ENCODE measurements at places on chromosomes 2 and 18.

DNA sequence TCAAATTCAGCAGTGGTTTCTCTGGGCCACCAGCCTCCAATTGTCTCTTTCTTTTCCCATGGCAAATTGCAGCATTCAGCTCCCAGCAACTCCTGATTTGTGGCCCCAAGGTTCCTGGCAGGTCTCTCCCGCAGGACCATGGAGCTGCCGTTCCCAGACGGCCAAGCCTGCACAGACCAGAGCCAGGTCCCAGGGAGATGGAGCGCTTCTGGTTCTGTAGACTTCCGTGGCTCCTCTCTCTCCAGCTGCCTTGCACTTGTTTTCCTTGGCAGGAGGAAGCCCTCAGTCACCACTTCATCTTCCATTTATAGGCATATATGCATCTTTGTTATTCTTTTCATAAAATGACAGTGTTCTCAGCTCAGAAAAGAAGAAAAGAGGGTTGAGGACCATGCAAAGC is 21.7 kb downstream of the TNP1 start:
- DNase-seq, result peak; percentile 21

DNA sequence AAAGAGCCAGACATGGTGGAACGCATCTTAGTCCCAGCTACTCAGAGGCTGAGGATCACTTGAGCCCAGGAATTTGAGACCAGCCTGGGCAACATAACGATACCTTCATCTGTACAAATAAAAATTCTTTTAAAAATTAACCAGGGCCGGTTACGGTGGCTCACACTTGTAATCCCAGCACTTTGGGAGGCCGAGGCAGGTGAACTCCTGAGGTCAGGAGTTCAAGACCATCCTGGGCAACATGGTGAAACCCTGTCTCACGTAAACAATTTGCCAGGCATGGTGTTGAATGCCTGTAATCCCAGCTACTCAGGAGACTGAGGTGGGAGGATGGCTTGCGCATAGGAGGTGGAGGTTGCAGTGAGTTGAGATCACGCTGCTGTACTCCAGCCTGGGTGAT is 25.8 kb upstream of the KCNG3 start:
- no peak for DNase-seq

- DNase-seq, result no peak
Observed at GRCh38 chr2:124640221-124640750, 615.2 kb downstream of the CNTNAP5 start.

DNA sequence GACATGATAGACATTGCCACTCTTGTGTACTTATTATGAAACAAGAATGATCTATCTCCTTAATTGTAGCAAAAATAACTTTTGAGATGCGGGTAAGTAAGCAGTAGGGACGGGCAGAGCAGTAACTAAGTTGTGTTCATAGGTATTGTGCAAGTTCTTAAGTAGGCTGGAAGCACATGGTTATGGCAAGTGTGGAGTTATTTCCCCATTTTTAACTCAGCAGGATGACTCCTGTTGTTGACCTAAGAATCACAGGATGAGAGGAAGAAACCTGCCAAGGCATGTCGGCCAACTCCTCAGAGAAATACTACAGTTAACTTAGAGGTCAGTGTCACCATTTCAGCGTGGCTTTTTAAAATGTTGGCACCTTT is 51.1 kb upstream of the FN1 start:
- no peak for DNase-seq

DNA sequence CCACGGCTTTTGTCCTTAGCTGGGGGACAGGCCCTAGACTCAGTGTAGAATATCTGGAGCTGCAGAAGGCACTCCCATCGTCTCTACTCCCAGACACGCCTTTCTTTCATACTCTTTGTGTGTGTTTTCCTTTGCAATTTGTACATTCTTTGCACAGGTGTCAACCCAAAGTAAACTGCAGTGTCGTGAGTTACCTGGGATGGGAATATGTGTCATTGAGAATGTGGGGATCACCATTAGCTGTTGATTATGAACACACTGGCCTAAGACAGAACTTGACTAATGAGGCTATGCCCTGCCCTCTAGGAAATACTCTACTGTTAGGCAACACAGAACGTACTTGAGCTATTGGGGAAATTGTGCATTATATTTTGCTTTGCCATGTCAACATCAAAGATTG is 233.3 kb downstream of the SETBP1 start:
- no peak for DNase-seq

DNA sequence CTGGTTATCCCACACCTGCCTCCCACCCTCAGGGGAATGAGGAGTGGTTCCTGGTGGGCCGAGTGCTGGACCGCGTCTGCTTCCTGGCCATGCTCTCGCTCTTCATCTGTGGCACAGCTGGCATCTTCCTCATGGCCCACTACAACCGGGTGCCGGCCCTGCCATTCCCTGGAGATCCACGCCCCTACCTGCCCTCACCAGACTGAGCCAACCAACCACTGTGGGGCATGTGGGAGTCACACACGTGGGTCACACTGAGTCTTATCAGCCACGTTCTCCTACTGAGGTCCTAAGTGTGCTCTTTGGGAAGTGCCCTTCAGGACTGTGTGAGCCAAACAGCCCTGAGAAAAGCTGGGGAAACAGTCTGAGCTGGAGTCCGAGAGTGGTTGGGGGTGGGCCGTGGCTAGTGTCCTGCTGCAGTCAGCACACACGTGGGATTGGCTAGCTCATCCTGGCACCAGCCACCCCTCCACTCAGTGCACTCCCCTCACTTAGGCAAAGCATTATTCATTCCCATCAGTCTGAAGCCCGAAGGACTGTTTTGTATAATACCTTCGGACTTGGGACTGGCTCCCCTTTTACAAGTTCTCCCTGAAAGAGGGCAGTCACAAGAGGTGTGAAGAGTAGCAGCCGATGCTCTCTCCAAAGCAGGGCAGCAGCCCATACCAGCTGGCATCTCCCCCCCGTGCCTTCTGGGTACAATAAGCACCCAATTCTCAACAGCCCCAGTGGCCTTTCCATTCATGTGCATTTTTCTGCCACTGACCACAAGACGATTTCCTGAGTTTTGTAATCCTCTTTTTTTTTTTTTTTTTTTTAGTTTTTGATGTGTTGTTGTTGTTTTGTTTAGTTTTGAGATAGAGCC is 4.6 kb downstream of the TIGD1 start:
- no peak for DNase-seq

DNA sequence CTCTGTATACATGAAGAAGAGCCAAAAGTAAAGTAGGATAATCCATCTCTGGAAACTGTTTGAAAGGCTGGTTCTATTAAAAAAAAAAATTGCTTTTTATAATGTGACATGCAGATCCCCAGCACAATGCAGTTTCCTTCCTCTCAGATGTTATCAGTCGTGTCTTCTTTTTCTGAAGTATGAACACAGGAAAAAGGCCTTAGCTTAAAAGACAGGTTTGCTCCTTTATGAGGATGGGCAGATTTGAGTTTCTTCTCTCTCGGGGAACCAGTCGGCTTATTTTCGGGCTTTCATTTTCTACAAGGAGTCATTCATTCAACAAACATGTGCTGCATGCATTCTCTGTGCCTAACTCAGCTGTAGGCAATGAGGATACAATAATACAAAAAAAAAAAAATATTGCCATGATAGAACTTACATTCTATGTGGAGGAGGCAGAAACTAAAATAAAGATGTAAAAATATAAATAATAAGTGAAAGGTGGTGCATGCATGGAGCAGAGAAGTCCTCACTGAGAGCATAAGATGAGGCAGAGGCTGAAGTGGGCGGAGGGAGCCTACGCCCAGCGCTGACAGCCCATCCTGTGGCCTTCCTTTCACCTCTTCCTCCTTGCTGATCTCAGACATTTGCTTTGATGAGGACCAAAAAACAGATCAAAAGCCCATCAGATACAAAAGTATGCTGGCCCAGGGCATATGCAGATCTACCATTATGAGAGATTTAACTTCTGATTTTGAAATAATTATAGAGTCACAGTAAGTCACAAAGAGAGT is at the start of gene CD226:
Gene CD226, minus strand, starts transcription at position 513 of the 773 bp plus-strand sequence. Its CDS starts 467 bp downstream, at position 46.
- no peak for DNase-seq

DNA sequence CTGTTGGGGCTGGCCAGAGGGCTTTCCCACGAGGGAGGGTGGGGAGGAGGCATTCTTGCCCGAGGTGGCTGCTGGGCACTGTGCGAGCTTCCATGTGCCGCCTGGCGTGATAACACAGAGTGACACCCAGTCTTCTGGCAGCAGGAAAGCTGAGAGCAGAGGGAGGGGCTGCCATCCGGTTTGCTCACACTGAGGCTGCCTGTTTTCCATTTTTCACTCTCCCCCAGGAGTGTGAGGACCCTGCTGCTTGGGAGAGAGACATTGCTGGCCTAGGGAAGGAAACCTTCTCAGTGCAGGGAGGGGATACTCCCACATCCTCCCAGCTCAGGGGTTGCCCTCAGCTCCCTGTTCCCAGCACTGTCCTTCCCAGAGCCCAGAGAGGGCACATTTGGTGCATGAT is 73.1 kb downstream of the INHBB start:
- DNase-seq, result no peak

DNA sequence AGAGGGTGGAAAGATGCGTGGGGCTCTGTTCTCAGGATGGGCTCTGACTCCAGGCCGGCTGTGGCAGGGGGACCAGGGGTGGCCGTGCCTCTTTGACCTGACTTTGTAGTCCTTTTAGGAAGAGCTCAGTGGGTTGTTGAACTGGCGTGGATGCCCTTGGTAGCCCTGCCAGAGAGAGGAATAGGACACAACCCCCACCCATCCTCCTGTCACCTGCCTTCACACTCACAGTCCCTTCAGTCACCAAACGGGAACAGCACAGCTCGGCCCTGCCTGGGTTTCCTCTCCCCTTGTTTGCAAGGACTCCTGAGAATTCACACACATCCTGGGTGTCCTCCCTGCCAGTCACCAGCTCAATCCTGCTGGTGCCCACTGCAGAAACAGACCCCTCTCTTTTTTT is 20.1 kb upstream of the MRPL33 start:
- DNase-seq, result no peak

GRCh38 chr2:134308474-134309385 is 54.9 kb downstream of the MGAT5 start:
- no peak for DNase-seq

GRCh38 chr2:144166743-144167142 is 353.2 kb downstream of the ZEB2 start:
- no peak for DNase-seq

DNA sequence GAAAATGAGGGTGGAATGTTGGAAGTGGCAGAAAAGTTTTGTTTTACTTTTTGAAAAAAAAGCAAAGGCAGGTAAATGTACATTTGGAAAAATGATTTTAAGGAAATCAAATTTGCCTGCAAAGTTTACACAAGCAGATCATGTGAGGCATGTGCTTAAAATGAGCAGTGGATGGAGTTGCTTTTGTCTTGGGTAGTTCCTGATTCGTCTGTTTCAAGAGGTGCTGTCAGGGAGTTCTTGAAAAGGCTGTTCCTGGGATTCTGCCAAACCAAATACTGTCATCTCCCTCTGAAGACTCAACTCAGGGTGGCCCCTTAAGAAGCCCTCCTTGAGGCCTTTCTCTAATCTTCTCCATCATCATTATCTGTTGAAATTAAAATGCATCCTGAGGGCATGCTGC is 59.0 kb downstream of the TACR1 start:
- DNase-seq, result no peak

GRCh38 chr2:11919953-11920352 is 173.5 kb downstream of the LPIN1 start:
- DNase-seq, result no peak

- no peak for DNase-seq
Observed at GRCh38 chr2:206418968-206419367, 24.4 kb upstream of the ADAM23 start.

- no peak for DNase-seq
Observed at GRCh38 chr2:75130171-75130570, 69.1 kb downstream of the TACR1 start.

DNA sequence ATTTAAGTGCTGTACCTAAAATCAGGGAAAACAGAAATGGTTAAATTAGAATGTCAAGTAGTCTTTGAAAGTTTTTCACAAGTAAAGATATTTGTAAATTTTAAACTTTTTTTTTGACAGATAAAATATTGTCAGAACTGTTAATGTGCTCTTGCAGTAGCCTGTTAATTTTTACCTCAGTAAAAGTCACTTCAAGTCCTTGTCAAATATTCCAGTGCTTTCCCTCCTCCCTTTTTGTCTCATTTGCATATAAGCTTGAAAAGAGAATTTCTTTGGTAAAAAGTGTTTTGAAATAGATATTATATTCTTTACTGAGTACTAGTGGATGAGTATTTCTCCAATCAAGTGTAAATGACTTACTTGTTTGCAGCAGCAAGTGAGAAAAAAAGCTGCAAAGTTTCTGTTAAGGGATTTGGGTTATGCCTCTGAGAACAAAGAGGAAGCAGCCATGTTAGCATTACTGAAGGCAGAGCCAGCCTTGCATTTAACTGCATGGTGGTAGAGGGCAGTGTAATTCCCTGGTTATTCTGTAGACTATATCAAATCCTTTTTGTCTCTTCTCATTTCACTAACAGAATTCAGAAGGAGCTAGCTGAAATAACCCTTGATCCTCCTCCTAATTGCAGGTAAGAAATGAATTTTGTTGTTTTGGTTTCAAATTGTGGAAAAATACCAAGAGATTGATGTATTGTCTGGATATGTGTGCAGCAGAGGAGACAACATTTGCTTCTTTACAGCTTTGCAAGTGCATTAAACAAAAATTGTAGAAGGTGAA is 3.2 kb downstream of the UBE2E3 start:
- DNase-seq, result no peak

- DNase-seq, result no peak
Observed at GRCh38 chr2:157761520-157761919, 114.6 kb downstream of the ACVR1 start.

- DNase-seq, result no peak
Observed at GRCh38 chr2:8536686-8537561, 144.9 kb upstream of the ID2 start.

DNA sequence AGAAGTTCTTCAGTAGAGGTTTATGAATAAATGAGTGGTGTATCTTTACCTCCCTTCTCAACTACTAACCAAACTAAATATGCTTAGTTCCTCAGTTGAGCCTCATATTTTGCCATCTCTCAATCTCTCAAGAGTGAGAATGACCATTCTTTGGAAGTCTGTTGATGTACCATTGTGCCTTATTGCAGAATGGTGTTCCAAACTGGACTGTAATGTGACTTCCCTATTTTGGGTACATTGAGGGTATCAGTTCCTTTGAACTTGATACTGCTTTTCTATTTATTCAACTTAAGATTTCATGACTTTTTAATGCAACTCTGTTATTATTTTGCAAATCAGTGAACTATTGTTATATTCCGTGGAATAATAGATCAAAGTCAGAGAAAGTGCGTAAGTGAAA is 159.4 kb downstream of the PTPRM start:
- no peak for DNase-seq

GRCh38 chr2:6826081-6826913 is 39.4 kb downstream of the CMPK2 start:
- no peak for DNase-seq

DNA sequence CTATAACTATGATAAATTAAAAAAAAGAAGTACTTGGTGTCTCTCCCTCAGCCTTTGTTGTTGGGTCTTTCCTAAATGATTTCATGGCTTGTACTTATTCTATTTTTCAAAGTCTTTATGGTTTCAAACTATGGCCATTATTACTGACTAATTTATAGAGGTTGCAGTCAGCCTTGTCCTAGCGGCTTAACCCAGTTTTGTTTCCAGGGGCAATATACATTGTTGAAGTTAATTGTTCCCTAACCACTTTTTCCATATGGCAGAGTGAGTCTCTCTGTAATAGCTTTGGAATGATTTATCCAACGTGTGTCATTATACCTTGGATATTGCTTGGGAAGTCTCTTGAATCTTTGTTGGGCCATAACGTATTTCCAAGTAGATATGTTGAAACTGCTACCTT is 408.8 kb downstream of the HRH4 start:
- no peak for DNase-seq

- no peak for DNase-seq
Observed at GRCh38 chr2:237529452-237530402, 36.6 kb upstream of the PRLH start.

All from AG04450 (cell line).